Mammary epithelial cell (primary cell): ENCODE measurements at places on chromosomes 3 and 15.

- DNase-seq = no peak
Observed at GRCh38 chr3:144820726-144821125, 849.1 kb downstream of the DIPK2A start.

GRCh38 chr3:119759962-119760361 lies 21.9 kb upstream of the NR1I2 start:
- no peak for DNase-seq

- DNase-seq = no peak
Observed at GRCh38 chr3:110436209-110436608, 635.4 kb upstream of the NECTIN3 start.

DNA sequence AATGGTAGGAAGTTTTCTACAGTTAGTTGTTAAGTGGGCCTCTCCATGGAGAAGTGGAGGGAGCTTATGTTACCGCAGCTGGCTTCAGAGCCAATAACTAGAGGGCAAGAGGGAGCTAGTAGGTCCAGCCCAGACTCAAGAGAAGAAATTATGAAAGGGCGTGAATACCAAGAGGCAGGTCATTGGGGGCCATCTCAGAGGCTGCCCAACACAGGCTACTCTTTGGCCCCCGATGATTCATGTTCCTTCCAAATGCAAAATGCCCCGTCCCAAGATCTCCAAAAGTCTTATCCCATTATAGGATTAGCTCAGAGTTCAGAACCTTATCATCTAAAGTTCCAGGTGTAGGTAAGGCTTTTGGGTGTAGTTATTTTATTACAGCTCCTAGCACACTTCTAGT lies 94.5 kb downstream of the FNDC3B start:
- DNase-seq = no peak

DNA sequence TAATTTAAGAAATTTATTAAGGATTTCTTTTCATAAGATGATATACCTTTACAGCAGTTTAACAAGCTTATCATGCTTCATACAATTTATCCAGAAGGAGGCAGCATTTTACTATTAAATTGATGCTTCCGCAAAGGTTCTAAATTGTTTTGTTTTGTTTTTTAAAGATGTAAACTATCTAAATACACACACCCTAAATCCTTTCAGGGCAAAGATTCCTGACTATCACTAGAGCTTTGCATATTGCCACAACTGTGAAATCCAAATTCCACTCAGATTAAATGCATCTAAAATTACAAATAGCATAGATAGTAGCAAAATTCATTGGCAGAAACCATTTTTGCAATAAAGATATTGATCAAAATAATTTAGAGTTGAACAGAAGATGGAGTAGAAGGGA lies 44.5 kb upstream of the CCNL1 start:
- peak; percentile 5 for DNase-seq
